ENCODE measurements at places on chromosomes 4 and X. TPM values are rescaled to one million over a fixed set of nuclear protein-coding genes. Genes with fewer than 3 reads are reported as not detected.
A peak's percentile ranks its signal among the peaks of the same experiment; 100 is the strongest.

Gene FAM184B
- 0.08 TPM for total RNA-seq

Gene TMEM156
- not detected for total RNA-seq

DNA sequence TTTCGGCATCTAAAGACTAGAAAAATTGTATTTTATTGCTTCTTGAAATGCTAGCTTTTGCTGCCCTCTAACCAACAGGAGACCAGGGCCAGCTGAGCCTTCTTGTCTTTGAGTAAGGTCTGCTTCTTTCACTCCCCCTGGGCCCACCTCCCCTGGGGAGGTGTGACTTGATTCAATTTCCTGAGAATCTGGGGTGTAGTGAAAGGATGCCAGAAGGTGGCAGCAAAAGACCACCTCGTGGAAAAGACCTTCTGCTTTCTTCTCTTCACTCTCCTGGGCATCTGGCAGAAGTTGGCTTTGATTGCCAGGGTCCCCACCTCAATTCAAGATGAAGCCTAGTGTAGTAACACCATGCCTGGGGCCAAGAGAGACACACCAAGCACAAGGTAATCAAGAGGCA lies 96.5 kb upstream of the MAOA start:
- DNase-seq = peak; percentile 48

Gene FOXP3
- total RNA-seq = 0.26 TPM

- DNase-seq = no peak
Measured at GRCh38 chr4:84529169-84529751, 30.2 kb upstream of the NKX6-1 start.

DNA sequence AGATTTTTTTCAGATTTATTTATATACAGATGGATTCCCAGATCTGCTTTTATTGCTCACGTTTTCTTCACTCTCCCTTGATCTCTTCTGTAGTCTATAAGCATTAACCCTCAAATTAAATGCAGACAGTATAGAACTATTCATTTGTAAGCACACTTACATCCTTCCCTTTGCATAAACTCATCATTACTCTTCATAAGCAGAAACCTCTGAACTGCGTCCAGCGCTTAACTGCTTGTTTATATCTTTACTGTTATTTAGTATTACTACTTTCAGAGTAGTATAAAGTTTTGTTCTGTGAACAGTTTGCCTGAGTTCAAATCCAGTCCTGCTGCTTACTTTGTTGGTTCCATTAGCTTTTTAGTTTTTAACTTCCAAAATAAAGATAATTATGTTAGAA lies 132.9 kb downstream of the STIM2 start:
- no peak for DNase-seq

DNA sequence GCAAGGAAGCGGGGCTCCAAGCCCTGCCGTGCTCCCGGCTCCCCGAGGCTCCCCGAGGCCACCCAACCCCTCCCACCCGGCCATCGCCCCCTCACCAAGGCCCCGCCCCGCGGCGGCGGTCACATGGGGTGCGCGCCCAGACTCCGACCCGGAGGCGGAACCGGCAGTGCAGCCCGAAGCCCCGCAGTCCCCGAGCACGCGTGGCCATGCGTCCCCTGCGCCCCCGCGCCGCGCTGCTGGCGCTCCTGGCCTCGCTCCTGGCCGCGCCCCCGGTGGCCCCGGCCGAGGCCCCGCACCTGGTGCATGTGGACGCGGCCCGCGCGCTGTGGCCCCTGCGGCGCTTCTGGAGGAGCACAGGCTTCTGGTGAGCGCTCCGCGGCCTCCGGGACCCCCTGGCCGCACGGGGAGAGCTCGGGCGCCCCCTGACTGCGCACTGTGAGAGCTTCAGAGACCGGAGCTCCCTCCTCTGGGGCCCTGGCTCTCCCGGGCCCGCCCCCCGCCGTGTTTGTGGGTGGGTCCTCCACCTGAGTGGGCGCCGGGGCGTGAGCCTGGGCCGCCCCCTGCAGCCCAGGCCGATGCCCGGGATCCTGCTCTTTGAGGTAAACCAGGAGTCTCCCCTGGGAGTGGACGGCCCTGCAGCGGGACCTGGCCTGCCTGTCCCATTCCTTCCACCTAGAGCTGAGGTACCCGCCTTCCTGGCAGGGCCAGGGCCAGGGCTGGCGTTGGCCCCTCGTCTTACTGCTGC lies at the start of gene IDUA:
Gene IDUA, plus strand, starts transcription at position 166 of the 745 bp plus-strand sequence. Its CDS starts 41 bp downstream, at position 207.
- DNase-seq = peak; percentile 84

Gene ETNPPL
- total RNA-seq = not detected

GRCh38 chr4:172818901-172819300 lies 349.7 kb upstream of the GALNT7 start:
- DNase-seq = no peak

- DNase-seq = no peak
Measured at GRCh38 chr4:101651778-101652177, 138.8 kb upstream of the BANK1 start.

DNA sequence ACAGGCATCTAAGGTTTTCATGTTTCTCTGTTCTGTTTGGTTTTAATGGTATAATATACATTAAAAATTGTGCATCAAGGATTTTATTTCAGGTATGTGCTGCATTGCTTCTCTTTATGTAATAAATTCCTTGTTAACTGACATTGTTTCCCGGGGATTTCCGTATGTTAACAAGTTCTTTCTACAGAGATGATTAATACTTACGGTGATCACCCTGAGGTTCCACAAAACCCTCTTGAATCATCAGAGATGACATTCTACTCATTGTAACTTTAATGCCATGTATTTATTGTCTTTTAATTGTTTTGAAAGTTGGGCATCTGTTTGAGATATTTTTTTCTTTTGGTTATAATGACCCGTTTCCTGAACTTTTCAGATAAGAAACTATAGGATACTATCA lies 37.5 kb downstream of the ARHGAP10 start:
- no peak for DNase-seq

- DNase-seq = no peak
Measured at GRCh38 chr4:159169404-159170302, 66.8 kb downstream of the RAPGEF2 start.

GRCh38 chr4:73704314-73705055 lies 35.9 kb upstream of the CXCL8 start:
- DNase-seq = no peak

Gene TRPC5OS
- total RNA-seq = not detected

Gene ATXN3L
- not detected for total RNA-seq

DNA sequence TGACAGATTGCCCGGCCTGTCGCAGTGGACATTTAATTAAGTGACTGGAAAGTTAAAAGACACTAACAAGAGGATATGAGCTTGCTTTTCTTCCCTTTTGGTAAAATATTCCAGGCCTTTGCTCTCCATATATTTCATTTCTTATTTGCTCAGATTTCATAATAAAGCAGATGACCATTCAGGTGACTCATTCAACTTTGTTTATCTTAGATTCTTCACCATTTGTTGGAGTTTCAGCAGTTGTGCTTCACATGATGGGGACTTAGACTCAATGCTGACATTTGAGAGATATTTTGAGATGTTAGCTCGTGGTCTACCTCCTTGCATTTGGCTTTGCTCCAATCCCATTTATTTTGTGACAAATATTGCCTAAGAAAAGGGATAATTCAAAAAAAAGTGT lies 312.2 kb downstream of the ARHGAP24 start:
- DNase-seq = no peak

Gene LINC00632
- total RNA-seq = 142 TPM

GRCh38 chr4:100288811-100289529 lies 98.7 kb upstream of the DDIT4L start:
- no peak for DNase-seq

DNA sequence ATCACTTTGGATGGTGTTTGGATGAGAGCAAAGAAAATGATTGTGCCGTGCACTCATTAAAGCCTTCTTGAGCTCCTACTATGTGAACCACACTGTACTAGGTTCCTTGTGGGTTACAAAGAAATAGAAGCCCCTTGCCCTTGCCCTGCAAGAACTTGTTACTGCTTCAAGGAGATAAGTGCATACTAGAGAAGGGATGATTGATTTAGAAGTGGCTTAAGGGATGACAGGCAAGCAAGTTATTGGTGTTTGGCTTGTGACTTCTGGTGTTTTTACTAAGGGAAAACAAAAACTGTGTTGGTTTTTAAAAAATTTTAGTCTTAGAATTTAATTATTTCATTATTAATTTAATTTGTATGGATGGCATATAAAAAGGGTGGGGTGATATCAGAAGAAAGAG lies 67.4 kb downstream of the IL21 start:
- DNase-seq = no peak

- DNase-seq = peak; percentile 3
Measured at GRCh38 chrX:21373637-21374162, 518 bp upstream of the CNKSR2 start.

DNA sequence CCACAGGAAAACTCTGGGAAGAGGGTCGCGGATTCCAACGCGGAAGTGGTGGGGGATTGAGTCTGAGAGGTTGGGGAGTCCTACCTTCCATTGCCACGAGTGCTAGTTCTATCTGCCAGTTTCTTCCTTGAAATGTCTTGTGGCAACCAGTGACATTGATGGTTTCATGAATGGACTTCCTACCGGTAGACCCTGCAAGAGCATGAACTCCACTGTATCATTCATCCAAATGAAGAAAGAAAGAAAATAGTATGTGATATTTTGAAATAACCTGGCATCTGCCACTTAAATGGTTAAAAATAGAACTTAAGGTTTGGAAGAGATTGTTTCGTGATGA lies 1.1 kb upstream of the SLC10A7 start:
- no peak for DNase-seq

Gene LDB2
- total RNA-seq = 268 TPM

DNA sequence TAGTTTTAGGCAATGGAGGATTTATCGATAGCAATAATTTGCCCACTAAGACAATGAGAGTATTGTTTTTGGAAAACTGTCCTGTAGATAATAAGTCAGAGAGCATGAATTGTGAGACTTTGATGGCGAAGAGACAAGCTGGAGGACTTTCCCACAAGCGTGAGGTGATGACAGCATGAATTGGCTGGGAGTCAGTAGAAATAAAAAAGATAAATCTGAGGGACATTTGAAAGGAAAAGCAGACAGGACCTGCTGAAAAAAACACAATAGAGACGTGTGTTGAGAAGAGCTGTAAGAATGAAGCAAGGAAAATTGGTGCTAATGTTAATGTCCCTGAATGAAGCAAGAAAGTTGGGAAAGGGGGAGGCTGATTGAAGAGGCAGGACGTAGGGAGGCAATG lies 233.5 kb downstream of the DCTD start:
- no peak for DNase-seq

- no peak for DNase-seq
Measured at GRCh38 chrX:30918480-30918879, 29.4 kb upstream of the TAB3 start.

Gene PCSK1N
- 2.0 TPM for total RNA-seq

GRCh38 chr4:88609387-88609786 lies 17.1 kb downstream of the HERC3 start:
- no peak for DNase-seq

Gene SOWAHB
- 5.0 TPM for total RNA-seq

Gene TIGD4
- total RNA-seq = 1.3 TPM

GRCh38 chr4:88110826-88111225 lies 47.6 kb downstream of the ABCG2 start:
- no peak for DNase-seq

- DNase-seq = no peak
Measured at GRCh38 chr4:79213702-79214101, 112.2 kb downstream of the NAA11 start.

Gene TEX13B
- total RNA-seq = not detected

DNA sequence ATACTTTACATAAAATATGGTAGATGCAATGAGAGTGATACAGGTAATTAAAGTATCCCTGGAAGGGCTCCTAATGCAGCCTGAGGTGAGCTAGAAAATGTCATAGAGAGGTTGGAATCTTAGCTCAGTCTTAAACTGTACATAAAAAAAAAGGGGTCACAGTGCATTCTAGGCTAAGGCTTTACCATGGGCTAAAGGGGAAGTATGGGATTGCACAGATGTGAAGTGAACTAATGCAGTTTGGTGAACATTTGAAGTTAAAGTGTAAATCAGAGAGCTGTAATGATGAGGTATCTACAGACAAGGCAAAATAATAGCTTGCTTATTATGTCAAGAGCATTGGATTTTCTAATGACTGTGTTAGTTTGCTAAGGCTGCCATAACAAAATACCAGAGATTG lies 405.9 kb downstream of the ADGRL3 start:
- DNase-seq = no peak

All from endothelial cell (in vitro differentiated cells).